Iris pigment epithelial cell (primary cell): ENCODE measurements at places on chromosomes 3 and 15.

- peak; percentile 27 for DNase-seq
Observed at GRCh38 chr3:113747283-113748046, 630 bp downstream of the ATP6V1A start.

GRCh38 chr15:95973566-95974256 lies 356.8 kb upstream of the NR2F2 start:
- no peak for DNase-seq

- DNase-seq, result peak; percentile 45
Observed at GRCh38 chr15:65275728-65276126, 11.0 kb downstream of the PARP16 start.

GRCh38 chr3:133038089-133038730 lies at the start of gene TMEM108:
Gene TMEM108, plus strand, starts transcription at chr3:133038391.
- peak; percentile 43 for DNase-seq

- no peak for DNase-seq
Observed at GRCh38 chr3:189655617-189656016, 24.4 kb downstream of the TP63 start.

GRCh38 chr3:141116721-141117120 lies 65.6 kb downstream of the SPSB4 start:
- no peak for DNase-seq

DNA sequence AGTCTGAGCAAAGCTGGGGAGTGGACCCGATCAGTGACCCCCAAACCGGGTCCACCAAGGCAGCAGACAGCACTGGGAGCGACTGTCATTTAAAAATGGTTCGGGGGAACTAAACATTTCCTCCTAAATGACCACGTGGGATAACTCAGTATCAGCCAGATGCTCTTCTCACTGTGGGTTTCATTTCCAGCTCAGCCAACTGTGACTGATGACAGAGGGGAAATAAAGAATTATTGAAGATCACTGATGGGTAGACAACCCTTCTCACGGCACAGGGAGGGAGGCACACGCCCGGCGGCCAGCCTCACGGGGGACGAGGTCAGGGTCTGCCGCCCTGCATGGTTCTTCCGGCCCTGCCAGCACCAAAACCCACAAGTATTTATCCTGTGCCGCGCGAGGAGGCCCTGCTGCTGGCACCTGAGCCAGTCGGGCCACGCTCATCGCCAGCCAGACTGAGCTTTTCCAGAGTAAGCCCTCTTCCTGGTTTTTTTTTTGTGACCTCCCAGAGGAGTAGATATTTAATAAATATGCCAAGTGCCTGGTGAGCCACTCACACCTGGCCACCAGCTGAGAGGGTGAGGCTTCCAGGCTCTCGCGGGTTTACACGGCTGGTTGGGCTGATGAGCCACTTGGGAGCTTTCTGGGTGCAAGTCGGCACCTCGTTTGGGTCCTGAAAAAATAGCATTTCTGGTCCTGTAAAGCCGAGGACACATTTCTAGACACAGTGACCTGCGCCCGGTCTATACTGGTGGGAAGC lies 6.2 kb downstream of the MELTF start:
- DNase-seq, result no peak

DNA sequence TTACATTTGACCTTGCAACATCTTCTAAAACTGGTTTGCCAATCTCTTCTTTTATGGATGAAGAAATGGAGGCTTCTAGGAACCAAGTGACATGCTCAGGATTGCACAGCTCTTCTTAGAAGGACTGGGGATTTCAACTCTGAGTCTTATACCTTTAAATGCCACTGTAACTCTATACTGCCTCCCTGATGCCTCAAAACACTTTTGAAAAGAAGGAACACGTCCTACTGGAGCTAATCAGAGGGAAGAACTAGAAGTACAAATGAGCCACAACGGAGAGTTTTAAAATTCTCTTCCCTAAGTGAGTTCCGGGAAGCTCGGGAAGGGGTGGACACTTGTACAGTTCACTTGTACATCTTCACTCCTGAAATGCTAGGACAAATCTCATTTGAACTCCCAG lies 949 bp upstream of the MITF start:
- DNase-seq, result peak; percentile 32

DNA sequence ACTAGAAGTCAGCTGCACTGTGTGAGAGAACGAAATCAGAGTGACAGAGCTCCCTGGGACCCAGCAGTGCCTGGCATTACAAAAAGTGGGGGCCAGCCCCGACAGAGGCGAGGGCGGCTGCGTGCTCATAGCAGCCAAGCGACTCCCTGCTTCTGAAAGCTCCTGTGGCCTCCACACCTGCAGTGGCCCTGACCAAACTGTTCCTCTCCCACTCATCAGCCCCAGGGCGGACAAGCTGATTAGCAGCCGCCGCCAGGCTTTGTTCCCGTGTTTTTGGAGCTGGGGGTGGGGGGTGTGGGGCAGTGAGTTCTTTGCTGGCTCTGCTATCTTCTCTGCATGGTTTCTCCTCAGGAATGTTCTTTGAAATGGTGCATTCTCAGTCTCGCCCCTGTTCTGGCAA lies 58.1 kb downstream of the DGKG start:
- DNase-seq, result no peak

- peak; percentile 82 for DNase-seq
Observed at GRCh38 chr3:55167586-55168317, 239.9 kb upstream of the LRTM1 start.

GRCh38 chr3:124352149-124352539 lies 360.2 kb upstream of the ROPN1 start:
- no peak for DNase-seq

DNA sequence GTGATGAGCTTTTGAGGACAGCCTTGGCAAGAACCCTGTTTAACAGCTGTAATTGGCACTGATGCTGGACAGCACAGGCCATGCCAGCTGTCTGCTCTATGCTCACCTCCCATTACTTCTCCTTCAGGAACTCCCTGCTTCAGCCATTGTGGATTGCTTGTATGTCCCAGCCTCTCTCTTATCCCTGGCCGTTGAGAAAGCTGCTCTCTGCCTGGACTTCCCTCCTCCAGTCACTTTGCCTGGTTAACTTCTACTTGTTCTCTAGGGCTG lies 444.5 kb downstream of the EPHB1 start:
- no peak for DNase-seq

DNA sequence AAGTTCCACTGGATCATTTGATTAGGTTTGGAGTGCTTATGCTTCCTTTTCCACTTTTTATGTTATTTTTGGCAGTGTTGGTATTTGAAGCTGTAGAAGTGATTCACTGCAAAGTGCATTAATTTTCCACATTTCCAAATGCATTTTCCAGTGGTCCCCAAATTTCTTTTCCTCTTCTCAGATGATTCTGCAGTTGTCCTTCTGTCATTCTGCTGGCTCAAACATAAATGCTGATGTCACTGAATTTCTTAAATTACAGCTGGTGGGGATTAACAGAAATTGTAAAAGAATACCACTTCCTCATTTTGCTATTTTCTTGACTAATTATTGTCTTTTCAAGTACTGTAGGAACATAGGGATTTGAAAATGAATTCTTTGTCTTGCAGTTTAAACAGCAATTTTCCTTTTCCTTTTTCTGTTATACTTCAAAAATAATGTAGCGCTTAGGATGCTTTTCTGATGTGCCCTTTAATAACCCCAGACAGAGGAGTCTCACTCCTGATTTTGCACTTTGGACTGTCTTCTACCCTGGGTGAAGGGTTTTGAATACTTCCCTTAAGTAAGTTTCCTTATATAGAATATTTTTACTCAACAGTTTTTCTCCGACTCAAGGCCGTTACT lies 25.0 kb downstream of the MITF start:
- DNase-seq, result no peak

DNA sequence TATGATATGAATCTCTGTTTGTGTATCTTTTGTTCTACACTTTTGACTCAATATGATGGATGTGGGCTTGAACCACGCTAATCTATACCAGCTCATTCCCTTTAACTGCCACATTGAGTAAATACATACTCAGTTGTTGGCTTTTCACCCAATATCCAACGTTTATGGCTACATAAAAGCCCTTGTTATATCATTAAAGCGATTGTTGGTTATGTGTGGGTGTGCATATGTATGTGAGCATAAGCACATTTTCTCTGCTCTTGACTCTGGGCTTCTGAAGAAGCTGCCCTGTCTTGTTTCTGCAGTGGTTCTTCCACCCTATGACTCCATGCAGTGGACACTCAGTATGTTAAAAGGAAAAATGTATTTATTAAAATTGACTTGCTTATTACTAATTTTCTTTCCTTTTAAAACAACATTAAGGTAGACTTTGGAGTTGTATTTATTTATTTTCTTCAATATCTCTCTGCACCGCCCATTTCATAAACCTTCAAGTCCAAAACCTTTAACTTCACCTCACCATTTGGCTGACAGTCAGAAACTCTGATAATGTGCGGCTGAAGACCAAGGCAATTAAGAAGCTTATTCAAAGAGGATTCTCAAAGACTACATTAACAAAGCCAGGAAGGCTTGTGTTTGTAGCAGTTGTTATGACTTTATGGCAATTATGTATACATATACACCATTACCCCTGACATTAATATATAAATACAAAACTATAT lies 156.1 kb downstream of the THRB start:
- no peak for DNase-seq

- no peak for DNase-seq
Observed at GRCh38 chr15:40087068-40087810, 21.4 kb downstream of the BMF start.

- no peak for DNase-seq
Observed at GRCh38 chr3:23546181-23546580, 259.6 kb upstream of the UBE2E1 start.

DNA sequence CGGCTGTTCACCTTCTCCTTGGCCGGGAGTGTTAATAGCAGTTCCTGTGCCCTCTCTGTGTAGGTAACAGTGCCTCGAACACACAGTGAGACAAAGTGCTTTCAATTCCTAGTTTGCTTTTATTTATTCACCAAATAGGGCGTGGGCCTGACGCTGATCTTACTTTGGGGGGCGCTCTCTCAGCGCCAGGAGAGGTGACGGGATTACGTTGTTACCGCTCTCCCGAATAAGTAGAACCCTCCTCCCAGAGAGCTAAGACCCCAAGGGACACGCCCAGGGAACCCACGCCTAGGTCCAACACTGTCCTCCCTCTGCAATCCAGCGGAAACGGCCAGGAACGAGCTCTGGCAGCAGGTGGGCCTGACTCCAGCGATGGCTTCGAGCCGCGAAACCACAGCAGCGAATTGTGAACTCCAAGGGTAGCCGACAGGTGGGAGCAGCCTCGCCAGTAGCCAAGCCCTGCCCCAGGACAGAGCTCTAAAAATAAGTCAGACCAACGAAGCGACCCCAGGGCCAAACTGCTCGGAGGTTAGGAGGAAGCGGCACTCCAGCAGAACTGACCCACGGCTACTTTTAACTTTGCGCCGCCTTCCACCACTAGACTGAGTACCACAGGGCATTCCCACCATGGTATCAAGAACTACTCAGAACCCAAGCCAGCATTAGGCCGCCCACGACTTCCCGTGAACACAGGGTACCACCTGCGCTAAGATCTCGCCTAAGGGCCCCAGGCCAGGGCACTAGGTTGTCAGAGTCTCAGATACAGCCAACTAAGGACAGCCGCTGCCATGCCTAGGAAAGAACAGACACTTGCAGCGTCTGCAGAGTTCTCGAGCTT lies 1.6 kb upstream of the SIN3A start:
- peak; percentile 28 for DNase-seq

- no peak for DNase-seq
Observed at GRCh38 chr3:70201975-70202374, 110.5 kb downstream of the MDFIC2 start.
